ENCODE measurements at places on chromosomes 1 and 21. TPM values are rescaled to one million over a fixed set of nuclear protein-coding genes. Genes with fewer than 3 reads are reported as not detected.

GRCh38 chr21:28767523-28767922 is 225.2 kb downstream of the LTN1 start:
- H3K27ac ChIP-seq: no peak overlapping the region
- no peaks in the 10 kb centered on the region for H3K27me3 ChIP-seq
- H3K36me3 ChIP-seq: no peaks in the 10 kb centered on the region
- DNase-seq: no peak

DNA sequence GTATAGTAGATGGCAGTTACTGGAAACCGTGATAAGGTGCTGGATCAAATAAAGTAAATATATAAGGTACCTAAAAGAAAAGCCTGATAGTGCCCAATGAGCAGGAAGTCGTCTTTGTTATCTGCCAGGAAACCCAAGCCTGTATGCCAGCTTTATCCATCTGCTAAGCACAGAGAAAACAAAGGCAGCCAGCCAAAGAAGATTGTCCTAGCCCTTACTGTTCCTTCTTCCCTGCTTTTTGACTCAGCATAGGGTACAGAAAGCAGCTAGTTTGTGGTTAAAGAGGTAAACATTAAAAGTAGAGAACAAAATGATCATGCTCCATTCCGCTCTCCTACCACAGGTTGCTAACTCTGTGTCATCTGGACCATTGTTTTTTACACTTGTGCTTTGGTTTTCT is 10.1 kb downstream of the KRTAP22-2 start:
- no peaks in the 10 kb centered on the region for H3K27me3 ChIP-seq
- no peak overlapping the region for H3K27ac ChIP-seq
- H3K4me1 ChIP-seq: no peaks in the 10 kb centered on the region
- H3K36me3 ChIP-seq: no peaks in the 10 kb centered on the region

DNA sequence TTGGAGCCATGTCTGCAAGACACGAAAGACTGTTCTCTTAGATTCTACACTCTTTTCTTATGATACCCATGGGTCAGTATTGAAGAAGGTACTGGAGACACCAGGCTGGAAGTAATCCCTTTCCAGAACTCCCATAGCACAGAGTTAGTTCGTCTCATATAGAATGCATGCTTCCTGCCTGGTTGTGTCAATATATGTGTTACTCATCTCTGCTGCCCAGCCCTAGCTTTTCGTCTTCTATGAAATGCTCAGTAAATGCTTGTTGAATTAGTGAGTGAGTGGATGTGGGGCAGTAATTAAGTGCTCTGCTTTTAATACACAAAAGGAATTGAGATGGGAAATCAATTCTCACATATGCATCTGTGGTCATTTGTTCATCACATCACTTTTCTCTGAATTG is 32.1 kb downstream of the ADCY10 start:
- no peak overlapping the region for H3K27ac ChIP-seq
- peaks cover 7% of the 10 kb centered on the region for H3K4me1 ChIP-seq
- H3K4me3 ChIP-seq: no peak overlapping the region
- H3K27me3 ChIP-seq: no peaks in the 10 kb centered on the region

The C1orf185 gene
- not detected for total RNA-seq

DNA sequence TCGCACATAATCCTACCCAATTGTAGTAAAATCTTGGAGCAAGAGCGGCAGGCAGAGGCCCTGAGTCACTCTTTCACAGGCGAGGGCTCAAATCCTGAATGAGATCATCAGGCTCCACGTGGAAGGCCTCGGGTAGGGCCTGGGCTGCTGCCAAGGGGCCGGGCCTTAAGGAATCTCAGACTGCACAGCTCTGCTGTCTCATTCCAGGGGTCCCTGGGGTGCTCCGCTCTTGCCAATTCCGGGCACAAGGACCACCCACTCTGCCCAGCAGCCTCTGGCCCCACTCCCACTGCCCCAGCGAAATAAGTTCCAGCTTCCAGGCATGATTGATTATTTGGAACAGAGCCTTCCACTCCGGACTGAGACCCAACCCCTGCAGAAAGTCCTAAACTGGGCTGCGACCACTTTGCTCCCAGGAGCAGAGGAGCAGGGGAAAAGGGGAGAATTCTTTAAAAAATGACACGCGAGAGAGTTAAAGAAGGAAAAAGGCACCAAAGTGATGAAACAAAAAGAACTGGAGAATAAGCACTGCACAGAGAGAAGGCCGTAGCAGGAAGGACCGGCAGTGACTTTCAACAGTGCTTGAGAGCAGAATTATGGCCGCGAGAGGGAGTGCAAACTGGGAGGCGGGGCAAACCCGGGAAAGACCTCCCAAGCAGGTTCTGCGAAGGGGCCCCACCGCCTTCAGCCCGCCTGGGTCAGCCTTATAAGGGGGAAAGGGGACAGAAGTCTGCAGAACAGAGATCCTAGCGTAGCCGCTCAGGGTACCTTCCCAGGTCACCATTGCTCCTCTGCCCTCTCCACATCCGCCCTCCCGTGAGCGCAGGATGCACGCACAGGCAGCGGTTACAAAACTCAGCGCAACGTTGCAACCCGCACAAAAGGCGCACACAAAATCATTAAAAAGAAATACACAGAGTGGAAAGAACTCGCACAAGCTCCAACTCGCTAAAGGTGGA is 2.0 kb downstream of the ADAMTS1 start:
- peak; percentile 82 for DNase-seq
- peaks cover 16% of the 10 kb centered on the region for H3K4me1 ChIP-seq
- peak overlapping the region; percentile 39 for H3K27ac ChIP-seq
- peaks cover 19% of the 10 kb centered on the region for H3K27me3 ChIP-seq
- H3K36me3 ChIP-seq: peaks cover 46% of the 10 kb centered on the region

The NR1I3 gene
- not detected for total RNA-seq

GRCh38 chr1:161111117-161111516 is 6.7 kb downstream of the PFDN2 start:
- no peak for DNase-seq
- peaks cover 46% of the 10 kb centered on the region for H3K4me1 ChIP-seq
- H3K27me3 ChIP-seq: no peaks in the 10 kb centered on the region
- H3K4me3 ChIP-seq: no peak overlapping the region
- peaks cover 29% of the 10 kb centered on the region for H3K36me3 ChIP-seq

The AADACL3 gene
- total RNA-seq: not detected

DNA sequence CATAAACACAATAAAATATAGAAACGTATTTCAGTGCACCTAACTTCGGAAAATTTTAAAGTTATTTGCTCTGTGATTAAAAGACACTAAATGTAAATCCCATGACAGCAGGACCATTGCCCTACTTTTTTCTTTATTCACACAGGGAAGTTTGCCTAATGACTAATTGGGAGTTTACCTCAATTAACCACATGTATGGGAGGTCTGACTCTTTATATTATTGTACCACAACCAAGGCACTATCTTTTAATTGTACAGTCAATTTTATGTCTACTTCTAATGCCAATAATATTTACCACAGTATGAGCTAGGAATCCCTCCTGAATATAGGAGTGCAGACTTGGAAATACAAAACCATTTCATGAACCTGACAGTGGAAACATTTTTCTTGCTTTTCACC is 360.8 kb upstream of the NEGR1 start:
- H3K4me1 ChIP-seq: no peaks in the 10 kb centered on the region
- no peak for DNase-seq
- no peak overlapping the region for H3K27ac ChIP-seq
- H3K27me3 ChIP-seq: no peaks in the 10 kb centered on the region
- H3K4me3 ChIP-seq: no peak overlapping the region
- H3K36me3 ChIP-seq: no peaks in the 10 kb centered on the region

- DNase-seq: no peak
- H3K4me1 ChIP-seq: peaks cover 30% of the 10 kb centered on the region
- H3K27ac ChIP-seq: no peak overlapping the region
Measured at GRCh38 chr1:145987926-145988325, 8.5 kb downstream of the TXNIP start.

DNA sequence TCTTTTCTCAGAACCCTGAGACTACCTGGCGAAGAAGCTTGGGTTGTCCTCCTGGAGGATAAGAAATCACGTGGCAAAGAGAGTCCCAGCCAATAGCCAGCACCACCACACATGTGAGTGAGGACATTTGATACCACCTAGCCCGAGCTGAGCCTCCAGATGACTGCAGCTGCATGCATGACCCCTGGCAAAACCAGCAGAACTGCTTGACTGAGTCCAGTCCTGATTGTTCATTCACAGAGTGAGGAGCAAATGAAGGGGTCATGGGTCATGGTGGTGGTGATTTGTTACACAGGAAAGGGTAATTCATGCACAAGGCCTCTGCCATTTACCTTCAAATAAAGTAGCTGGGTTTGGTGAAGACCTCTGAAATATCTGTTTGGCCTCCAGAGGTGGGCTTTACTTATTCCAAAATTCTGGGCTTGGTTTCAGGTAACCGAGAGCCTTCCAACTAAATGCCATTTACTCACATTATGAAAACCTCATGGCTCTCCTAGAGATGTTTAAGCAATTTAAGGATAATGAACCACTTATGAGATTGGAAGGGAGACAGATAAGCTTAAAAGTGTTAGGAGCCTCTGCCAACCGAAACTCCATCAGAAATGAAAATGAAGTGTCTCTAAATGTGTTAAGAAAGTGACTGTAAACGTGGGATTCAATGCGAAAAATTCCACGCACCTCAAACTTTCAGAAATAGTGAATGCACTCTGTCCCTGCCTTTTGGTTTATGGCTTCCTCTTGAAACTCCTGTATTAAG is 163.3 kb downstream of the SLC35F3 start:
- DNase-seq: no peak

GRCh38 chr1:226443033-226443432 is 35.1 kb upstream of the PARP1 start:
- no peak overlapping the region for H3K27ac ChIP-seq
- H3K27me3 ChIP-seq: peaks cover 88% of the 10 kb centered on the region
- H3K4me3 ChIP-seq: no peak overlapping the region

DNA sequence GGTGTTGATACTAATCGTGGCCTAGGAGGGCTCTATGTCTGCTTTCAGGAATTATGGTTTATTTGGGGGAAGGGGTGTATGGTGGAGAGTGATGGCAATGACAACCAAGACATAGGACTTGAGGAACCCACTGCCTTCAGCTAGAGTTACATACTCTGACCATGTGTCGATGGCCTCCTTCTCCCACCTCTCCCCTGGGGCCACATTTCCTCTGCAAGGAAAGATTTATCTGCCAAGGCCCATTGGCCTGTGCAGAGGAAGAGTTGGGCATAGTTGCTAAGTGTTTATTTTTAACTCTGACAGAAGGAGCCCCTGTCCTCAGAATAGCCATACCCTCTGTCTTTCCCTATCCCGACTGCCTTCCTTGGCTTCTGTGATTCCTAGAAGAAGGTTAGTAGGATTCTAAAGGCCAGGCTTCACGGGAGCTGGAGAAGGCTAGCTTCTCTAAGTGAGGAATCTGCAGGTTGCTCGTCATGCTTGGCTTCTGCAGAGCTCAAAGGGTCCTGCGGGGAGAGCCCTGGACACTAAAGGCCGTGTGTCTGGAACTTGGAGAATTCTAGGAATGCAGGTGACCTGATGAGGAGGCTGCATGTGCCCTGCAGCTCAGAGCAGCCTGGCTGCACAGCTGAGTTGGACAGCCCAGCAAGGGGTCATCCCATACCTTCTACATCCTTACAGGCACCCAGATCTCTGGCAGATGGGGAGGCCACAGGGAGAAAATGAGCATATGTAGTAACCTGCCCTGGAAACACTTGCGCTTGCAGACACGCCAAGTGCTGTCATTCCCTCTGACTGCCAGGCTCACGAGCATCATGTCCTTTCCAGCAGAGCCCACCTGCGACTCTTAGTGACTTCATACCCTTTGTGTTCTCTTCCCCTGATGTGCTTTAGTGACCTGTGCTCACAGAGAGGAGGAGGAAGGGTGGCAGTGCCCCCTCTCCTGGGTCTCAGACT is 9.7 kb downstream of the MAPKAPK2 start:
- H3K27me3 ChIP-seq: no peaks in the 10 kb centered on the region
- H3K36me3 ChIP-seq: peaks cover 5% of the 10 kb centered on the region
- no peak overlapping the region for H3K4me3 ChIP-seq
- peaks cover 71% of the 10 kb centered on the region for H3K4me1 ChIP-seq

GRCh38 chr1:146021622-146022402 is at the start of gene HJV:
TSS of gene HJV (minus strand) at chr1:146021735. CDS start at chr1:146020231, 1,504 bp downstream.
- H3K27me3 ChIP-seq: peaks cover 78% of the 10 kb centered on the region
- H3K36me3 ChIP-seq: no peaks in the 10 kb centered on the region
- H3K27ac ChIP-seq: no peak within 1 kb of the TSS
- no peak within 1 kb of the TSS for H3K4me3 ChIP-seq
- peaks cover 8% of the 10 kb centered on the region for H3K4me1 ChIP-seq
- no peak for DNase-seq

- H3K27me3 ChIP-seq: no peaks in the 10 kb centered on the region
- H3K27ac ChIP-seq: no peak overlapping the region
- peaks cover 13% of the 10 kb centered on the region for H3K4me1 ChIP-seq
- DNase-seq: no peak
Measured at GRCh38 chr21:31278511-31279130, 65.4 kb downstream of the TIAM1 start.

All from Calu3 (cell line).